Panc1 (cell line): ENCODE measurements at places on chromosomes 3 and 15.

DNA sequence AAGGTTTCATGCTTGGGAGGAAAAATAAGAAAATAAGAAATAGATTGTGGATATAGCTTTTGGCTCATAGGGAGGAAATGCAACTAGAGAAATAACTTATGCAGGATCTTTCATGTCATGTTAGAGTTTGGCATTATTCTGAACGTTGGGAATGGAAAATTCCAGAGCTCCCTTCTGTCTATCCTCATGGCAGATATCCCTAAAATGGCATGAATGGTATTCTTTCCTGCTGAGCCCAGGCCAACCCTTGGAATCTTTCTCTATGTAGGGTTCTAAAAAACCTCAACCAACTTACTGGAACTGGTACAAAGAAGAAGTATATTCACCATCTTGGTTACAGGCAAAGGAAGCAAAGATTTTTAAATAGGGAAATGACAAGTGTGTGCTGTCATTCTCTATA, 212.5 kb downstream of the CHST2 start:
- peaks cover 4% of the 10 kb centered on the region for H3K27me3 ChIP-seq
- no peak overlapping the region for H3K27ac ChIP-seq
- no peaks in the 10 kb centered on the region for H3K4me1 ChIP-seq
- H3K36me3 ChIP-seq, result no peaks in the 10 kb centered on the region
- DNase-seq, result no peak
- H3K4me3 ChIP-seq, result no peak overlapping the region

DNA sequence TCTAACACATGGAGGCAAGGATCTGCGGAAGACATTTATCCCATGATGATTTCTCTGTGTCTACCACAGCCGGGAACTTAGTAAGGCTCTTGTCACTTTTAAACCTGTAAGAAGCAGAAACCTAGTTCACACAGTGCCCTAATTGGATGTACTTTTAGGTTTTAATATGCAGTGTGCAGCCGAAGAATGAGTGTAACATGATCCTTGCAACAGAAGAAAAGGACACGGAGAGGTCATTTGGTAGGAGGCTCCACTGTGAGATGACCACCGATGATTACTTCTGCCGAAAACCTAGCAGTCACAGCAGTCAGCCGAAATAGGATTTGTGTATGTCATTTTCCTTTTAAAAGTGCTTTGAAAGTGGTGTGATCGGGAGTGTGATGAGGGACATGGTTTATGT, 6.8 kb downstream of the CACNA1D start:
- H3K4me1 ChIP-seq, result peaks cover 32% of the 10 kb centered on the region
- no peak overlapping the region; the same call in 1 of the 2 replicates for H3K27ac ChIP-seq
- no peak for DNase-seq
- H3K36me3 ChIP-seq, result no peaks in the 10 kb centered on the region
- no peaks in the 10 kb centered on the region for H3K27me3 ChIP-seq
- no peak overlapping the region for H3K4me3 ChIP-seq

- H3K4me1 ChIP-seq, result no peaks in the 10 kb centered on the region; the same call in 1 of the 2 replicates
- no peak overlapping the region for H3K4me3 ChIP-seq
Measured at GRCh38 chr3:107992976-107993684, 97.7 kb downstream of the CD47 start.

DNA sequence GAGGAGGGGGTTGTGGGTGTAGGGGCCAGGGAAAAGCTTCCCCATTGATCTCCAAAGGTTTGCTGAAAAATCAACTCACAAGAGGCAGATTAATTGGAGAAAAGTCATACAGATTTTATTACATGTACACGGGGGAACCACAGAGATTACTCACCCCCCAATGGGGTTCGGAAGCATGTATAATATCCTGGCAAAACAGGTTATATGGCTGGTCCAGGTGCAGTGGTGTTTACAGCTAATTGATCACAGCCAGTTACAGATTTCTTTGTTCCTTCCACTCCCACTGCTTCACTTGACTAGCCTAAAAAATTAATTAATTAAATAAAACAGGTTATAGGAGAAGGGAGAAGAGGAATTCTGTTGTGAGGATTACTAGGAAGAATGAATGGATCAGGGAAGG, 22.4 kb downstream of the PRKCI start:
- no peak for DNase-seq
- no peaks in the 10 kb centered on the region for H3K27me3 ChIP-seq
- no peak overlapping the region for H3K27ac ChIP-seq

DNA sequence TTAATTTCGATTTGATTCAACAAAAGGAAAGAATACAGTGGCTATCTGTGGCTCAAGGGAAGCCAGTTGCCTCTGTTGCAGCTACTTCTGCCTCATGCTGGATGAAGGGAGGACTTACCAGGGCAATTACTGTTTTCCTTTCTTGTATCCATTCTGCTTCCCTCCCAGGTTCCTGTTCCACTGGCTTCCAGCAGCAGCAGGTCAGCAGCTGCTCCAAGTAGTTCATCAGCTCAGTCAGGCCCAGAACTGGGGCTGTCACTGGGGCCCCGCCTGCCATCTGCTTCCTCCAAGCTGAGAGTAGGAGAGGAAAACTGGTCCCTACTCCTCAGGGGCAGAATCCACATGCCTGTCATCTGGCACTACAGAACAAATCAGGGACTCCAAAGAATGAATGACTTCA, 48.6 kb upstream of the ULK4 start:
- no peak for DNase-seq
- H3K4me3 ChIP-seq, result no peak overlapping the region
- no peak overlapping the region for H3K27ac ChIP-seq
- H3K4me1 ChIP-seq, result no peaks in the 10 kb centered on the region

DNA sequence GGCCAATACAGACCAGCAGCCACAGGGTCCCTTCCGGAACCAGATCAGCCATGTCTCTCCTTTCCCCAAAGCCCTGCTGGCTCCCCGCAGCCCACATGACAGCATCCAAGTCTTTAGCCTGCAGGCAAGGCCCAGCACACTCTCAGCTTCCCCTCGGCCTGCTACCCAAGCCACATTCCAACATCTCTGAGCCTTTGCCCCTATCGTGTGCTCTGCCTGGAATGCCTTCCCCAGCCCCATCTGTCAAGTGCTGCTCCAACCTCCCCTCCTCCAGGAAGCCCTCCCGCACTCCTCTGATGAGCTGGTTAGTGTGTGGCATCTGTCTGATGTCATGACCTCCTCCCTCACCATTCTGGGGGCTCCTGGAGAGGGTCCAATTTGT, 8.5 kb downstream of the PLXND1 start:
- H3K36me3 ChIP-seq, result no peaks in the 10 kb centered on the region
- no peak for DNase-seq
- peaks cover 100% of the 10 kb centered on the region for H3K4me1 ChIP-seq
- H3K27me3 ChIP-seq, result no peaks in the 10 kb centered on the region
- H3K4me3 ChIP-seq, result no peak overlapping the region
